ENCODE measurements at places on chromosomes 3 and 15.

DNA sequence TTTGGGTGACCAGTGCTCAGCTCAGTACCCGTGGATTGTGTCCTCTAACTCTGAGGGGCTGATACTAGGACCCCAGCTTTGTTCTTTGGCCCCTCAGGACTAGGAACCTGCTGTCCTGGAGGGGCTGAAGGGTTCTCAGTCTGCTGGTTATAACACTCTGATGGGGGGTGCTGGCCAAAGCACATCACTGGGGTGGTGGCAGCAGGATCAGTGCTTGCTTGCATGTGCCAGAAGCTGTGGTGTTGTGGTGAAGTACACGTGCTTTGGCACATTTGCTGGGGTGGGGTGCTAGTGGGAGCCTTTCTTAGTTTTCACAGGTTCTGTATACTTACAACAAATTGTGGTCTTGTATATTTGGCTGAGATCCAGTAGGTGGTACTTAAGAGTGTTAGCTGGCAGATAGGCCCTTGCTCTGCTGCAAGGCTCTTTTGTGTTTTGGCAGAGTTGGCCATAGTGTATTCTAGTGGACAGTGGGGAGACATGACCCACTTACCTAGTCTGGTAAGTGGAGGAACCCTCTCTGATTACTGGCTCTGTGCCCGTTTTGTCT is 344.3 kb downstream of the EDEM1 start:
- no peak for DNase-seq
- H3K4me3 ChIP-seq = no peak overlapping the region
- H3K27ac ChIP-seq = no peak overlapping the region
- no peaks in the 10 kb centered on the region for H3K4me1 ChIP-seq

DNA sequence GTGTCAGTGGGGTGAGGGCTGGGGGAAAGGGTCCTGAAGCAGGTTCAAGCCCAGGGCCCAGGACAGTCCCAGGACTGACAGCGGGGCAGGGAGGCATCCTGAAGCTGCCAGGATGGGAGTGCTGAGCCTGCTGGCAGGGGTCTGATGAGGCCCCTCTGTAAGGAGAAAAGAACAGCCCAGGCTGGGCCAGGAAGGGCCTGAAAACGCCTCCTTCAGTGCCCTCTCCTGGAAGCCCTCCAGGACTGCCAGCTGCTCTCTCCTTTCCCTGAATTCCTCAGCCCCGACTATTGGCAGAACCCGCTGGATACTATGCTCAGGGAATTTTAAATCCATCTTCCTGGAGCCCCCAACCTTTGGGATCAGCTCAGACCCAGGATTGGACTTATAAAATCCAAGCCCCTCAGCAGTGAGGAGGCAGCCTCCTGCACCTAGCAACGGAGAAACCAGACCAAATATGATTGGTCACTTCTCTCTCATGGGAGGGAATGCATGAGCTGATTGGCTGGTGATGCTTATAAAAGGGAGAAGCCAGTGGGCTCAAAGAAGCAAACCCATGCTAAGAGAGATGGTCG is 203.5 kb upstream of the LINGO1 start:
- DNase-seq = peak; percentile 45
- no peak overlapping the region for H3K27ac ChIP-seq
- H3K36me3 ChIP-seq = no peaks in the 10 kb centered on the region
- H3K4me1 ChIP-seq = peaks cover 16% of the 10 kb centered on the region
- peaks cover 41% of the 10 kb centered on the region for H3K27me3 ChIP-seq

DNA sequence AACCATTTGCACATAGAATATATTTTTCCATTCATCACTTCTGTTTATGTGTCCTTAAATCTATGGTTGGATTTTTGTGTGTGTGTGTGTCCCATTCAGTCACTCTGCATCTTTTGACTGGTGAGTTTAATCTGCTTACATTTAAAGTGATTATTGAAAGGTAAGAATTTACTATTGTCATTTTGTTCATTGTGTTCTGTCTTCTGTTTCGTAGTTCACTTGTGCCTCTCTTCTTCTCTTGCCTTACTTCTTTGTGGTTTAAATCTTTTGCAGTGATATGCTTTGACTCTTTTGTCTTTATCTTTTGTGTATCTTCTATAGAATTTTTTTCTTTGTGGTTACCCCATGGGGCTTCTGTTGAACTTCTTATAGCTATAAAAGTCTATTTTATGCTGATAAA is 166.3 kb upstream of the UBE3A start:
- H3K4me3 ChIP-seq = no peak overlapping the region
- no peak for DNase-seq
- no peaks in the 10 kb centered on the region for H3K4me1 ChIP-seq
- no peak overlapping the region for H3K27ac ChIP-seq
- no peaks in the 10 kb centered on the region for H3K27me3 ChIP-seq

DNA sequence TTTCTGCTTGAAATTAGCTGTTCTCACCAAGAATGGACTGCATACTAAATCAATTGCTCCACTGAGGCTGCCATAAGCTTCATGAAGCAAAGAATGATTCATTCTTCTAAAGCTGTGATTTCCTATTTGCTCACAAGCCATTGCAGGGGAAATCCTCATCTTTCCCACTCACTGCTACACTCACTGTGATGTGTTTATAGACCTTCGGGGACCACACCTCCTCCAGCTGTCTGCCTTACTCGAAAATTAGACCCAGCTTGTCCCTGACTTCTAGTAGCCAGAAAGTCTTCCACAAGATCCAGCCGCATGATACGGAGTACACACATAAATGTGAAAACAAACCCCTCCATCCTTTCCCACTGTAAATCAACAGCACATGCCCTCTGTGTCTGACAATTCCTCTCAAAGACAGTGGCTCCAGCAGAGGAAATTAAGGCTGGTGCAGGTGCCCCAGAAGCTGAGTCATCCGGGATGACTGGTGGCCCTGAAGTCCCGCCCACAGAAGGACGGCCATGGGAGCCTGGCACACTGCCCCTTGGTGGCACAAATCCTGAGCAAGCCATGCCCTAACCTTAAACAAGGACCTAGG is 172.0 kb downstream of the STT3B start:
- no peaks in the 10 kb centered on the region for H3K27me3 ChIP-seq
- H3K4me1 ChIP-seq = peaks cover 32% of the 10 kb centered on the region
- peak; percentile 73 for DNase-seq

- H3K4me3 ChIP-seq = no peak overlapping the region
- H3K36me3 ChIP-seq = no peaks in the 10 kb centered on the region
- DNase-seq = no peak
- no peak overlapping the region for H3K27ac ChIP-seq
- no peaks in the 10 kb centered on the region for H3K4me1 ChIP-seq
Measured at GRCh38 chr3:81274671-81275070, 486.8 kb downstream of the GBE1 start.

- H3K36me3 ChIP-seq = no peaks in the 10 kb centered on the region
- H3K27ac ChIP-seq = no peak overlapping the region
- H3K4me1 ChIP-seq = peaks cover 11% of the 10 kb centered on the region
- H3K27me3 ChIP-seq = no peaks in the 10 kb centered on the region
Measured at GRCh38 chr3:153749070-153749610, 372.1 kb upstream of the ARHGEF26 start.

DNA sequence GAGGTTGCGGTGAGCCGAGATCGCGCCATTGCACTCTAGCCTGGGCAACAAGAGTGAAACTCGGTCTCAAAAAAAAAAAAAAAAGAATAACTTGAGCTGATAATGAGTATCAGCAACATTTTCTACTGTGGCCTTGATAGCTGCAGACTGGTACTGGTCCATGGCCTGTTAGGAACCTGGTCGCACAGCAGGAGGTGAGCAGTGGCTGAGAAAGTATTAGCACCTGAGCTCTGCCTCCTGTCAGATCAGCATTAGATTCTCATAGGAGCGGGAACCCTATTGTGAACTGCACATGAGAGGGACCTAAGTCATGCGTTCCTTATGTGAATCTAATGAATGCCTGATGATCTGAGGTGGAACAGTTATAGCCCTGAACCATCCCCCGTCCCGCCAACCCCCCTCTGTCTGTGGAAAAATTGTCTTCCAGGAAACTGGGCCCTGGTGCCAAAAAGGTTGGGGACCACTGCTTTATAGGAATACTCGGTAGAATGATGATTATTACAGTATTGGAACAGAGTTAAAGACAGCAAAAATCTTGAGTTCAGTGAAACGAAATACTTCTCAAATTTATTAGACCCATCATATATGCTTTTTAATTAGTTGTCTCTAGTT is 126.0 kb downstream of the ZNF609 start:
- H3K4me3 ChIP-seq = no peak overlapping the region
- no peak for DNase-seq
- H3K27me3 ChIP-seq = no peaks in the 10 kb centered on the region
- H3K4me1 ChIP-seq = no peaks in the 10 kb centered on the region
- peaks cover 8% of the 10 kb centered on the region for H3K36me3 ChIP-seq

DNA sequence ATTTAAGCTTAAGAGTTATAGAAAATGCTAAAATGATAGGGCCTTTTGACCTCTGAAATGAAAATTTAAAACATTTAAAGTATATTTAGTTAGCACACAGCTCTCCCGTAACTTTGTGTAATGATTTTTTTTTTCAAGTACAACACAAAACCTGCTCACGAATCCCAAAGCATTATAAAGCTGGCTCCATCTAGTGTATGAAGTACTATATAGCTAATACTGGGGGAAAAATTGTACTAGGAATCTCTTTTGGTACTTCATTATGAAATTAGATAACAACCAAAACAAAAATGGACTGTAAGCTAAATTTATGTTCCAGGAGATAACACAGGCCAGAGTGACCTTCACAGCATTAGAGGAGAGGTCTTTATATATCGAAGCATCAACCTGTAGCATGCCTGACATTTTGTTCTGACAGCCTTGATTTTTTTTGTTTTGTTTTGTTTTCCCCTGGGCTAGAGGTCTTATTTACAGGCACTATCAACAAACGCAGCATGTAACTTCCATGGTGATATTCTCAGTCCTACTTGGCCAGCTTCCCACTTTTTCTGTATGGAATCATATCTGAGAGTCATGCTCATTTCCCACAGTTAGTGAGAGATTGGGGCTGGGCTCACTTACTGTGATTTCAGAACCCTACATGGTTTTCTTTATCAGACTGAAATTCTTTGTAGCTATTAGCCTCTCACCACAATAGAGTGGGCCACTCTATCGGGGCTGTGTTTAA is 116.3 kb downstream of the MITF start:
- H3K4me3 ChIP-seq = no peak overlapping the region

DNA sequence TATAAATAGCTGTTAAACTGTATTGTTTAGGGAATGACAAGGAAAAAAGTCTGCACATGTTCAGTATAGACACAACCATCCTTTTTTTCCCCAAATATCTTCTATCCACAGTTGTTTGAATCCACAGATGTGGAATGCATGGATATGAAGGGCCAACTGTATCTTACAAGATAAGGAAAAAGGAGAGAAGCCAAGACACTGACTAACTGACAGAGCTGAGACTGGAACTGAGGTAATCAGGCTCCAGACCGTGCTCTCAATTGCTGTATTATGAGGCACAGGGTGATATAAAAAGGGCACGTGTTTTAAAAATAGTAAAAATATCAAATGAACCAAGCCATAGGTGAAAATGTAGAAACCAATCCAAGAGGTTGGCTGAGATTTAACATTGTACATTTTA is 49.0 kb downstream of the DHX36 start:
- no peaks in the 10 kb centered on the region for H3K27me3 ChIP-seq
- no peaks in the 10 kb centered on the region for H3K4me1 ChIP-seq
- no peak for DNase-seq
- H3K36me3 ChIP-seq = peaks cover 86% of the 10 kb centered on the region

DNA sequence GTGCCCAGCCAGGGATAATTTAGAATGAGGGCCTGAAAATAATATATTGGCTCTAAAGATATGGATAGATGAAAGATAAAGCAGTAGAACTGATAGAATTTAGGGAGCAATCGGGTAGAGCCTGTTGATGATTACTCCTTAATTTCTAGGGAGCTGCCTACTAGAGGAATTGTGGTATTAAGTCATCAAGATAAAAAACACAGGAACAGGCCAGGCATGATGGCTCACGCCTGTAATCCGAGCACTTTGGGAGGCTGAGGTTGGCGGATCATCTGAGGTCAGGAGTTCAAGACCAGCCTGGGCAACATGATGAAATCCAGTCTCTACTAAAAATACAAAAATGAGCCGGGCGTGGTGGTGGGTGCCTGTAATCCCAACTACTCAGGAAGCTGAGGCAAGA is 130.4 kb downstream of the PCCB start:
- no peak for DNase-seq
- no peak overlapping the region for H3K4me3 ChIP-seq
- H3K27ac ChIP-seq = no peak overlapping the region
- no peaks in the 10 kb centered on the region for H3K27me3 ChIP-seq

GRCh38 chr3:174715386-174715785 is 143.7 kb upstream of the NAALADL2 start:
- H3K4me3 ChIP-seq = no peak overlapping the region
- no peak overlapping the region for H3K27ac ChIP-seq
- no peaks in the 10 kb centered on the region for H3K36me3 ChIP-seq
- H3K27me3 ChIP-seq = no peaks in the 10 kb centered on the region
- DNase-seq = no peak

GRCh38 chr15:48898446-48898845 is 20.5 kb downstream of the EID1 start:
- peaks cover 18% of the 10 kb centered on the region for H3K4me1 ChIP-seq
- no peak for DNase-seq
- no peak overlapping the region for H3K4me3 ChIP-seq

GRCh38 chr15:76328106-76328696 is 8.4 kb upstream of the ISL2 start:
- no peaks in the 10 kb centered on the region for H3K4me1 ChIP-seq
- no peaks in the 10 kb centered on the region for H3K27me3 ChIP-seq
- no peak overlapping the region for H3K27ac ChIP-seq

DNA sequence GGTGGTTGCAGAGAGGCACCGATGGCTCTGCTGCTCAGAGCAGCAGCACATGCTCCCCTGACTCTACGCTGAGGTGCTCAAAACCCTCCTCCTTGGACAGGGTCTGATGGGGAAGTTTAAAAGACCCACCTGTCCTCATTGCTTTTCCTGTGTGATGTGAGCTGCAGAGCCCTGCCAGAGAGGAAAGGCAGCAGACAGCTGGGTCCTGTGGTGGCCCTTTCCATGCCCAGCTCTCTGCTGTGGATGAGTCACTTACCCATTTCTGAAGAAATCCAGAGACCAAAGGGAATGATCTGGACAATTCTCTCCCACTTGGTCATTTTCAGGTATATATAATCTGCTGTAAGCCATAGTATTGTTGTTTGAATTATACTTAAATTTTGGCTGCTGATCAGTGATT is 121.7 kb downstream of the CHDH start:
- no peaks in the 10 kb centered on the region for H3K36me3 ChIP-seq
- H3K27me3 ChIP-seq = peaks cover 54% of the 10 kb centered on the region
- H3K27ac ChIP-seq = no peak overlapping the region
- no peaks in the 10 kb centered on the region for H3K4me1 ChIP-seq

- DNase-seq = no peak
- peaks cover 40% of the 10 kb centered on the region for H3K27me3 ChIP-seq
- H3K36me3 ChIP-seq = no peaks in the 10 kb centered on the region
- H3K4me1 ChIP-seq = peaks cover 11% of the 10 kb centered on the region
Measured at GRCh38 chr3:167880183-167880582, 144.7 kb downstream of the SERPINI1 start.

- peaks cover 14% of the 10 kb centered on the region for H3K36me3 ChIP-seq
- no peaks in the 10 kb centered on the region for H3K4me1 ChIP-seq
Measured at GRCh38 chr3:160369784-160370183, 29.2 kb downstream of the IFT80 start.

DNA sequence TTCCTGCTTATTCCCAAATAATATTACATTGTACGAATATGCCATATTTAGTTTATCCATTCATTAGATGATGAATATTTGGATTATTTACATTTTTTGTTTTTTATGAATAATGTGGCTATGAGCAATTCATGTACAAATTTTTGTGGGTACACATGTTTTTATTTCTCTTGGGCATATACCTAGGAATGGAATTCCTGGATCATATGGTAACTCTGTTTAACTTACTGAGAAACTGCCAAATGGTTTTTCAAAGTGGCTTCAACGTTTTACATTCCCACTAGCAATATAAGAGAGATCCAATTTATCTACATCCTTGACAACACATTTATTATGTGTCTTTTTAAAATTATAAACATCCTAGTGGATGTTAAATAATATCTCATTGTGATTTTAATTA is 362.0 kb upstream of the TMCO5A start:
- DNase-seq = no peak
- H3K27ac ChIP-seq = no peak overlapping the region

Data from MCF 10A (cell line).